ENCODE measurements at places on chromosomes 11 and 22.

- DNase-seq: no peak
These were observed 145.2 kb downstream of the FCHSD2 start for GRCh38 chr11:72996959-72997358.

GRCh38 chr11:61710019-61710418 is 29.8 kb downstream of the DAGLA start:
- no peak for DNase-seq

DNA sequence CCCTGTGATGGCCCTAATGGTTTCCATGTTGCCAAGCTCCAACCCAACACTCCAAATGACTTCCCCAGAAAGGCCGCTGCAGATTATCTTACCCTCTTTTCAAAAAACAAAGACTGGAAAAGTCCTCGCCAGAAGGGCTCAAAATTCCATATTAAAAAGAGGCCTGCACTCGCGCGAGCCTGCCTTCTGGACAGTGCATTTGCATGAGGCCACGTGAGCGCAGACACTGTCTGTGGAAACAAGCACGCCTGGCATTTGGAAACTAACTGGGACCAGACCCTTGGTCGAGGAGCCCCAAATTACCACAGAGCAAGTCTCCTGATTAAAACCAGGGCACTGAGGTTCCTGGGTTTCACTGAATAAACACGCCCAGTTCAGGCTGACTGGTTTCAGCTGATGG is 42.9 kb downstream of the ABTB2 start:
- no peak for DNase-seq

DNA sequence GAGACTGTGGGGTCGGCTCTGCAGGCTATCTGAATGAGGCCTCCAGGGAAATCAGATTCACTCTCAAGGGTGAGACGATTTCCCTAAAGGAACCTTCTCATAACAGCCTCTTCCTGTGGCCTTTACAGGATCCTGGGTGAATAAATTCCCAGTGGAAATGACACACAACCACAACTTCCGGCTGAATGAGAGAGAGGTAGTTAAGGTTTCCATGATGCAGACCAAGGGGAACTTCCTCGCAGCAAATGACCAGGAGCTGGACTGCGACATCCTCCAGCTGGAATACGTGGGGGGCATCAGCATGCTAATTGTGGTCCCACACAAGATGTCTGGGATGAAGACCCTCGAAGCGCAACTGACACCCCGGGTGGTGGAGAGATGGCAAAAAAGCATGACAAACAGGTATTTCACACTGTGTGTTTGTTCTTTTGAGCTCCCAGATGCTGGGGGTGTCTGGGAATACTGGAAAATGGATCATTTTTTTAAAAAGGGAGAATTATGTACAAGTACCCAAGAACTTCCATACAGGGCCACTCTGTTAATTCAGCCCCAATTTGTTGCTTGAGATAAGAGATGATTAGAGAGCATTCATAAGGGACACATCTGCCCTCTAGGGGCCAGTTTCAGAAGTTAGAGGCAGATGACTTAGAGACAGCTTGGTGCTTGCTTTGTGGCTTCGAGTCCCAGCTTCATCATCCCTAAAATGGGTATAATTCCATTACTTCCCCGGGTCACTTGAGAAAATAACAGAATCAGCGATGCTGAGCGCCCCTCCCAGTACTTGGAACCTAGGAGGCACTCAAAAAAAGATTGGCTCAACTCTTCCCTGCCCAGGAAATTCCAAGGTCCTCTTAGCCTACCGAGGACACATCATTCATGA is 10.2 kb downstream of the SERPIND1 start:
- DNase-seq: peak; percentile 19

DNA sequence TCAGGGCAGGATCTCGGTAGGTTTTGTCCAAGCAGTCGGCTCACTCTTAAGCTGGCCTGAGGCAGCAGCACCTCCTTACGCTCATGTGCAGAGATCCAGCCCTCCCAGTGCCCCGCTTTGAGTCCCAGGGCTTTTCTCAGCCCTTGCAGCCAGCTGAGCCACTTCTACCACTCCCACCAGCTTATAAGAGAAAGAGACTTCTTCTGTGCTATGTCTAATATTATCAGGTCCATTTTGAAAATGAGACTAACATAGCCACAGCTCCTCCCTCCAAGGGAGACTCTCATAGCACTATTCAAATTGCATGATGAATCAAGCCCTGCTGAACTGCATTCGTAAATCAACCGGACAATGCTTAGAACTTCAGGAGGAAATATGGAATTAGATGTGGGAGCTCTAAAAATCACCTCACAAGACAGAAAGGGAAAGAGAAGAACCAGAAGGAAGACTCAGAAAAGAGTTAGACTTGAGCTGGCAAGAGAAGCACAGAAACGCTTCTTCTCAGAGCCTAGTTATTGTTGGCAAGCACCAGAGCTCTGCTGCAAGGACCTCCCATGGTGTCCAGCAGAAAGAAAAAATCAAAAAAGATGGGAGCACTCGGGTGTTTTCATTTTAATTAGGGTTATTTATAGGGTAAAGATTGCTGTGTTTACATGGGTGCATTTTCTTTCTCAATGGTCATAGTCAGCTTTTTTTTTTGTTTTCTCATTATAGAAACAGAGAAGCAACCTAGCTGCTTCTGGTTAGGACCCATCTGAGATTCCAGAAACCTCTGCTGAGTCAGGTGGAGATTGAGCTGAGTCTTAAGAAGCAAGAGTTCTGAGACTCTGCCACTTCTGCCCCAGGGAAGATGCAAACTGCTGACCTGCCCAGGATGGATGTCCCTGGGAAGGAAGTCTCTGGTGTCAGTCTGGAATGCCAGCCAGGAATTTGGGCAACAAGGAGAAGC is 181.4 kb downstream of the ETS1 start:
- no peak for DNase-seq

GRCh38 chr11:1782831-1783724 is 19.4 kb upstream of the CTSD start:
- no peak for DNase-seq

GRCh38 chr22:48145738-48146137 is 1383.3 kb downstream of the TBC1D22A start:
- DNase-seq: no peak

DNA sequence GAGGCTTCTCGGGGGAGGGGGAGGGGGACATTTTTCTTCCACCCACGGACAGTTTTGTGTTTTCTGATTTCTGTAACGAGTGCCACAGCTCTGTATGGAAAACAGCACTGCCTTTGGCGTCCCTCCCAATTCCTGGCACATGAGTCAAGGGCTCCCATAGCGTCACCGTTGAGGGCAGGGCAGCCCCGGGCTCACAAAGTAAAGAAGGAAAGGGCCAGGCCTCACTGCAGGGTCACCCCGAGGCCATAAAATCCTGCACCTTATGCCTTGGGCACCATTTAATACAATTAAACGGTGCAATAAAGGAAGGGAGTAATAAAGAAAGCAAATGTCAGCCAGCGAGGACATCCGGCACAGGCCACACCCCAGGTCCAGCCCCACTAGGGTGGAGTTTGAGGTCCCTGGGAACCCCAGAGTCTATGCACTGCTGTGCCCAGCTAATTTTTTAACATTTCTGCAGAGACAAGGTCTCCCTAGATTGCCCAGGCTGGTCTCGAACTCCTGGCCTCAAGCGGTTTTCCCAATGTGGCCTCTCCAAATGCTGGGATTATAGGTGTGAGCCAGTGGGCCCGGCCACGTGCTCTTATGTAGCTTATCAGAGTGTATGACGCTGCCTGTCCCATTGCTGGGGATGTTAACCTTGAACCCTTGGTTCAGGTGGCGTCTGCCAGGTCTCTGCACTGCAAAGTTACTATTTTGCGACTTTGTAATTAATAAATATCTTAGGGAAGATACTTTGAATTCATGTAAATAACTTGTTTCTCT is 13.6 kb upstream of the MUC2 start:
- DNase-seq: no peak

DNA sequence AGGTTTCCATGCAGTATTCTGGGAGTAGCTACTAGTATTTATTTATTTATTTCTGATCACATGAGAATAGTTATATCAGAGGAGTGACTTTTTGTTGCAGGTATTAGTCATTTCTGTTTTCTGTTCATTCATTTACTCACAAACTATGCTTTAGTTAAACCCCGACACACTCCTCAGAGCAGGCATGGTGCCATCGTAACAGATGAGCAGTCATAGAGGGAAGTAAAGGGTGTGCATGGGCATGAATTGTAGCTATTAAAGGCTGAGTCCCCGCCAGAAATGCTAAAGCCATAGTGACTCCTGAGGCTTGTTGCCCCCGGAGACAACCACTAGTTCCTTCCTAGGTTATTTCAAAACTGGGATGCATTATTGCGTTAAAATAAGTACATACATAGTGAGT is 10.6 kb downstream of the JHY start:
- DNase-seq: no peak

- DNase-seq: no peak
These were observed 369.7 kb downstream of the INSC start for GRCh38 chr11:15484398-15484797.

DNA sequence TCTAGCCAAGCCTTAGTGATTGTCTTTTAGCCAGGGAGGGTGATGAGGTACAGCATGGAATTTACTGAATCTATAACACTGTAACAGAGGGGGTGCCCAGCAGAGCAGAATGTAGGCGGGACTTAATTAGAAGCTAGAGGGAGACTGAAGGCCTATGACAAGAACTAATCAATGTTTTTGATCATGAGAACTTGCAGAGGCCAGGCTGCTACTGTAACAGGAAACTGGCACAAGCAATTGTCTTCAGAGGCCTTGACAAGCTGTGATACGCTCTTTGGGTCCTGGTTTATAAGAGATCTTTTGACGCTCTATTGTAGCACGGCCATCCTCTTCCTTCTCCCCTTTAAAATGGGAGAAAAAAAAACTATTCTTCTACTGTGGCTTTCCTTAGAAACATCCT is 1297.3 kb downstream of the JRKL start:
- DNase-seq: no peak

GRCh38 chr11:21447871-21448270 is 745.0 kb upstream of the ANO5 start:
- DNase-seq: no peak

DNA sequence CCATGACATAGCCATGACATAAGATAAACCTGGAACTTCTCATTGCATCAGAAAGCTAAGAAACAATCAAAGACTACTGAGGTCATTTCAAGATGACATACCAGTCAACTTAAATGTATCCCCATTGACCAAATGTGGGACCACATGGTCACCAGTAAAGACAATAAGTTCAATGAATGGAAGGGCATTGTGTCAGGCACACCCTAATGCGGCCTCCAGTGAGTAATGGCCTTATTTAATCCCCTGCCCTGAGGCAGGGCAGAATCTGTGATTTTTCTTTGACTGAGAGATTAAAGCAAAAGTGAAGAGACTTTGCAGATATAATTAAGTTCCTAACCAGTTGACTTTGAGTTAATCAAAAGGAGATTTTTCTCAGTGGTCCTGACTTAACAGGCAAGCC is 17.3 kb upstream of the SYT8 start:
- no peak for DNase-seq

DNA sequence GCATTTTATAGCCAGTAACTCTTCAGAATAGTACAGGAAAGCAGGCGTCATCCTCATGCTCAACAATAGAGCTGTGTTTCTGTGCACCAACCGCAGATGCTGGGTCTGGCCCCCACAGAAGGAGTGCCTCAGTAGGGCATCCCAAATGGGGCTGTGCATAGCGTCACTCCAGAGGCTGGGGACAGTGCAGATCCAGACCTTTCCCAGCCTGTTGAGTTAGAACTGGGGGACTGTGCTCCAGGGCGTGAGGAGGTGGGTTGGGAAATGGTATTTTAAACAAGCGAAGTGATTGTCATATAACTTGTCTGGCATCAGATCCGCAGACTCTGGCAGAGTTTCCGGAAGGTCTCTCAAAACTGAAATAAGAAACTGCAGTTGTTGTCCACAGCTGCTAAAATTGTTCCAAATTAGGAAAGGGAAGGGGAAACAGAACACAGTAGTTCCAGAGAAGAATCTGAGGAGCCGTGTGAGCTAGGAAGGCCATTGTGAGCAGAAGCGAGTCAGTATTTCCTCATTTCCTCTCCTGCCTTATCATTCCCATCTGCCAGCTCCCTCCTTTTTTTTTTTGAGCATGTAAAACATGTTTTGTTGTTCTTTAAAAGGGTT is 52.2 kb downstream of the JAM3 start:
- DNase-seq: no peak

GRCh38 chr11:86249307-86250098 is 5.0 kb downstream of the EED start:
- DNase-seq: no peak

DNA sequence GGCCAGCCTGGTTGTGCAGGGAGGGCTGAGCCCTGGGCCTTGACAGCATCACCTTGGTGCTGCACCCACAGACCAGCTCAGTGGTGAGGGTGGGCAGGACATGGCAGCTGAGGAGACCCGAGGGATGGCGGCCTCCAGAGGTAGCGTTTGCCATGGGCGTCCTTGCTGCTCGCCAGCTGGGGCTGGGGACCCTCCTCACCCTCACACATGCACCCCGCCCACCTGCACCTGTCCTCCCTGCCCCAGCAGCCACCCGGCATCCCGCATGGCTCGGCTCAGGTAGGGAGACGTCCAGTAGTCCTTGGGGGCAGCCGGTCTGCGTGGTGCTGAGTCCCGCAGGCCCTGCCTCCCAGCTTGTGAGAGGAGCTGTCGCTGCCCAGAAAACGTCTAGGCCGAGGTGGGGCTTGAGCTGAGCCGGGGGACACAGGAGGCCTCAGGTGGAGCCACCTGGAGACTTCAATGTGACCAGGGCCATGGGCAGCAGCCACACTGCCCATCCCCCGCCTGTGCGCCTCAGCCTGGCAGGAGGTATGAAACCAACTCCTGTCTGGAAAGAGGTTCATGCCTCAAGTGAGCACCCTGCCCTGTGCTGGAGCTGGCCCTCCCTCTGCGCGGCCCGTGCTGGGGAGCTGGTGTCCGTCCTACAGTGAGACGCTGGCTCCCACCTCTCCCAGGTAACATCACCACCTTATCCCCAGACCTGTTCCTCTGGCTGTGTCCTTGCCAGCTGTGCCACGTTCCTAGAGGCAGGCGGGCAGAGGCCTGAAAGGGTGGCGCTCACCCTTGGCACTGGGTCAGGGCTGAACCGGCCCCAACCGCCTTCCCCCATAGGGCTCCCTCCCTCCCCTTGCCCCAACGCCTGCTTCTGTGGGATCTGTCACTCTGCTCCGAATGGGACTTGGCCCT is 3.3 kb upstream of the TRABD start:
- no peak for DNase-seq

DNA sequence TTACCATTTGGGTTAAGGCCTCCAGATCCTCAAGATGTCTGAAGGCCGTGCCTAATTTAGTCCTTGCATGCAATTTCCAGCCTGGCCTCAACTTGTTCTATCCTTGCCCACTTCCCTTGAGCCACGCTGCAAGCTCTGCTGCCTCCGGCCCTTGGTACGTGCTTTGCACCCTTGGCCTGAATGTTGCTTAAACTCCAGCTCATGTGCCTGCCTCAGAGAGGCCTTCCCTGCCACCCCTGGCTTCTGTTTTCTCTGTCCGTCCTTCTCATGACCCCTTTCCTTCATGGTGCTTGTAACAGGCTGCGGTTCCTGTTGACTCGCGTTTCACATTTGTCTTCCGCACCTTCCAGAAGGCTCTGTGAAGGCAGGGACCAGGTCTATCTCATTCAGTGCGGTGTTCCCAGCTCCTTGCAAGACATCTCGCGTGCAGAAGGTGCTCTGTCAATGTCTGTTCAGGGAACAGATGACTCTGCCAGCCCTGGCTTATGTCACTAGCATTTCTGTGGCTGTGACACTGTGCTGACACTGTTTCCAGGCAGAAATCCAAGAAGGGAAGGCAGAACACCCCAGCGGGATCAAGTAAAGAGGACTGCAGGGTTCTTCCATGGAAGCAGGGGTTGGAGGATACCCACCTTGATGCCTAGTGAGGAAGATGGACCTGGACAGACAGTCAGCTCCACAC is 61.8 kb downstream of the FBLN1 start:
- no peak for DNase-seq

Measured in NCI-H510A treated with DMSO at 0.1 percent for 48 hours (cell line).